CD8-positive, alpha-beta T cell (primary cell): ENCODE measurements at places on chromosomes 12 and 14.
A peak's percentile ranks its signal among the peaks of the same experiment; 100 is the strongest.

DNA sequence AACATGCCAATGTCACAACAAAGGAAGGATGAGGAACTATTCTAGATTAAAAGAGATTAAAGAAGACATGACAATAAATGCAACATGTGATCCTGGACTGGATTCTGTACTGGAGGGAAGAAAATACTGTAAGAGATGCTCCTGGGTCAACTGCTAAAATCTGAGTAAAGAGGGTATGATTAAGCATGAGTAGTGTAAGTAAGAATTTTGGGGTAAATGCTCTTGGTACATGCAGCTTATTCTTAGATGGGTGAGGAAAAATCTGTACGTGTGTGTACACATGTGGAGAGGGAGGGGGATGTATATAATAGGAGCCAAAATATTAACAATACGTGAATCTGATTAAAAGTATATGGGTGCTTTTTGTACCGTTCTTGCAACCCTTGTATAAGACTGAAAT lies 66.0 kb downstream of the CDC42BPB start:
- no peak for DNase-seq

GRCh38 chr14:71060274-71060673 lies 153.0 kb downstream of the PCNX1 start:
- DNase-seq = no peak

- no peak for DNase-seq
Observed at GRCh38 chr14:55832122-55832911, 252.3 kb downstream of the KTN1 start.

- no peak for DNase-seq
Observed at GRCh38 chr12:117202033-117202432, 11.8 kb upstream of the FBXO21 start.

- no peak for DNase-seq
Observed at GRCh38 chr12:91562476-91562875, 379.9 kb upstream of the DCN start.

DNA sequence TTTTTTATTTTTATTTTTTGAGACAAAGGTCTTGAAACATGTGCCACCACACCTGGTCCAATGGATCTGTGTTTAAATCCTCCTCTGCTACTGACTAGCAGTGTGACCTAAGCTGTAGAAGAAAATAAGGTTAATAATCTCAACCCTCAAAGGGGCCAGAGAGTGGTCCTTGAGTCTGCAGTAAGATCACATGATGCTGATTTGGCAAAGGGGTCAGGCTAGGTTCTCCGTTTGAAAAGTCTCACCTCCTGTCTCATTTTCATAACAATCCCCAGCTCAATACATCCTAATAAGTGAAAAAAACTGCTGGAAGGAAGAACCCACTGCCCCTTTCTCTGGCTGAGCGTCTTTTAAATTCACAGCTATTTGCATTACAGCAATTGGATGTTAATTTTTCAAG lies 8.0 kb upstream of the TEP1 start:
- no peak for DNase-seq

GRCh38 chr14:86654558-86655184 lies 1124.7 kb downstream of the FLRT2 start:
- DNase-seq = peak; percentile 31

DNA sequence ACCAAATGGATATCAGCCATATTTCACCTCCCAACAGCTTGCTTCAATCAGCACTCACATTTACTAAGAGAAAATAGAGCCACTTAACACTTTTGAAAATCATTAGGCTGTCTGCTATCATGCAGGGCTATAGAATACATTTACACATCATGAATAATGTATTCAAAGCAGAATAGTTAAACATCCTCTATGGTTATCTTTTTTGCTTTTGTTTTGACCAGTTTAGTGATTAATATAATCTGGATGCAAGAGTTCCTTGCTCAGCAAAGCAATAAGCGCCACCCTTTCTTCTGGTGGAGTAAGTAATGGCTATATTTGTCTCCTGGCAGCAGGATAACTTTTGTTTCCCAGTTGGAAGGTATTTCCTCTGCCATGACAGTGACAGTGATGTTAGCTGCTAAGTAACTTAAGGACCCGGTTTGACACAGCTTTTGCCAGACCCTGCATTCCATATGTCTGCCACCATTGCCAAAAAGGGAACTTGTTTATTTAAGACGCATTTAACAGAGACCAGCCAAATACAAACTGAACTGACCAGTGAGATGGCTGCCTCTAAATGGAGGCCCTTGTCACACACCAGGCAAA lies 70.3 kb upstream of the NR2C1 start:
- no peak for DNase-seq

DNA sequence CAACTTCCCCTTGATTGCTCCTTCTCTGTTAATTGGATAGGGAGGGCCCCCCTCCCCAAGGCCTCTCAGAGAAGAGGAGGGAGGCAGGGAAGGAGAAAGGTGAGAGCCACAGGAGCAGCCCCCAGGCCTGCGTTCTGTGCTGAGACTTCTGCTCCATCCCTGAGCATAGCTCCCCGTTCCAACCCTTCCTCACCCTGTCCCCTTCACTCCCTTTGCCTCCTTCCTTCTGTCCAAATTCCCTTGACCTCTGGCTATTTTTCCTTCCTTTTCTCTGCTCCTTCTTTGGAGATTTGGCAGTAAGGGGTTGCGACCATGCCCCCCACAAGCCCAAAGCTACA lies 788 bp upstream of the ASIC1 start:
- no peak for DNase-seq

GRCh38 chr12:15497671-15498292 lies 175.5 kb downstream of the PTPRO start:
- no peak for DNase-seq

GRCh38 chr12:103308396-103308795 lies 187.4 kb downstream of the C12orf42 start:
- no peak for DNase-seq

DNA sequence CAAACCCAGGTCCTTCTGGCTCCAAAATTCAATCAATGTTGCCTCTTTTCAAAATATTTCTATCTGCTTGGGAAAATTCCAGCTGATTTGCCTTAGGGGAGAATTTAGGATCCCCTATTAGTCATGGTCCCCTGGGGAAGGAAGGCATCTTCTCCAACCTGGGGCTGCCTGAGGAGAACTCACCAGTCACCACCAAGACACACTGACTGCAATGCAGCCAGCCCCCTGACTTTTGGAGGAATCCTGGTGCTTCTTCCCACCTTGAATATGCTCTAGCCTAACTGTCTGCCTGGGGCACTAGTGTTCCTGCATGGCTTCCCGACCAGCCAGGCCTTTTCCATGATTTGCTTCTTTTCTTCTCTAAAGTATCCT lies 71.8 kb upstream of the BCL2L14 start:
- no peak for DNase-seq

DNA sequence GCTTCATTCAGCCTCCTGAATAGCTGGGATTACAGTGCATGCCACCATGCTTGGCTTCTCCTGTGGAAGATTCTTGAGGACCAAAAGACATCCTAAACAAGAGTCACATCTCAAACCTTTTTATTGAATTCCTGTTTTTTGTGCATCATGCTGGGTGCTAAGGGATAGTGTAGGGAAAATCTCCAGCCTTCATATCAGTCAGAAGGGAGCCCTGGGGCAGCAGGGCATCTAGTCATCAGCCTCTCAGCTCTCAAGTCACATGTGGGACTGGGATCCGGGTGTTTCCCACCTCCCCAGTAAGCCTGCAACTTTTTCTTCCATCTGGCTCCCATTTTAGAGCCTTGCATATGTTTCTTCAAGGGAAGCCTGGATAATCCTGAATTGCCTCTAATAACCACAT lies 25.1 kb upstream of the OASL start:
- DNase-seq = no peak

GRCh38 chr12:42119085-42119633 lies 25.5 kb downstream of the GXYLT1 start:
- DNase-seq = no peak

- DNase-seq = no peak
Observed at GRCh38 chr14:70013271-70013873, 134.2 kb downstream of the SMOC1 start.

- no peak for DNase-seq
Observed at GRCh38 chr12:59036973-59037762, 116.9 kb upstream of the LRIG3 start.

GRCh38 chr14:19771895-19772430 lies 1.3 kb upstream of the OR4M1 start:
- no peak for DNase-seq

DNA sequence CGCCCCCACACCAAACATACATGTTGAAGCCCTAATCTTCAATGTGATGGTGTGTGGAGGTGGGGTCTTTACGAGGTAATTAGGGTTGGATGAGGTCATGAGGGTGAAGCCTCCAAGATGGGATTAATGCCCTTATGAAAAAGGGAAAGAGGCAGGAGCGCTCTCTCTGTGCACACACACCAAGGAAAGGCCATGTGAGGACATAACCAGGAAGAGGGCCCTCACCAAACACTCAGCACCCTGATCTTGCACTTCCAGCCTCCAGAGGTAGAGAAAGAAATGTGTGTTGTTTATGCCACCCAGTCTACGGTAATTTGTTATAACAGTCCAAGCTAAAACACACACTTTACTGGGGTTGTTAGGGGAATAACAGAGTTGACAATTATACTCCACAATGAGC lies 14.6 kb upstream of the PITPNM2 start:
- DNase-seq = no peak

GRCh38 chr12:4356041-4356327 lies 23.5 kb downstream of the FGF23 start:
- peak; percentile 45 for DNase-seq

- no peak for DNase-seq
Observed at GRCh38 chr12:26402648-26403047, 207.3 kb downstream of the SSPN start.

GRCh38 chr12:57881475-57881874 lies 34.9 kb upstream of the CTDSP2 start:
- DNase-seq = no peak

GRCh38 chr14:99148131-99148530 lies 123.9 kb downstream of the BCL11B start:
- DNase-seq = no peak

- DNase-seq = no peak
Observed at GRCh38 chr12:132275110-132275531, 54.3 kb downstream of the GALNT9 start.

DNA sequence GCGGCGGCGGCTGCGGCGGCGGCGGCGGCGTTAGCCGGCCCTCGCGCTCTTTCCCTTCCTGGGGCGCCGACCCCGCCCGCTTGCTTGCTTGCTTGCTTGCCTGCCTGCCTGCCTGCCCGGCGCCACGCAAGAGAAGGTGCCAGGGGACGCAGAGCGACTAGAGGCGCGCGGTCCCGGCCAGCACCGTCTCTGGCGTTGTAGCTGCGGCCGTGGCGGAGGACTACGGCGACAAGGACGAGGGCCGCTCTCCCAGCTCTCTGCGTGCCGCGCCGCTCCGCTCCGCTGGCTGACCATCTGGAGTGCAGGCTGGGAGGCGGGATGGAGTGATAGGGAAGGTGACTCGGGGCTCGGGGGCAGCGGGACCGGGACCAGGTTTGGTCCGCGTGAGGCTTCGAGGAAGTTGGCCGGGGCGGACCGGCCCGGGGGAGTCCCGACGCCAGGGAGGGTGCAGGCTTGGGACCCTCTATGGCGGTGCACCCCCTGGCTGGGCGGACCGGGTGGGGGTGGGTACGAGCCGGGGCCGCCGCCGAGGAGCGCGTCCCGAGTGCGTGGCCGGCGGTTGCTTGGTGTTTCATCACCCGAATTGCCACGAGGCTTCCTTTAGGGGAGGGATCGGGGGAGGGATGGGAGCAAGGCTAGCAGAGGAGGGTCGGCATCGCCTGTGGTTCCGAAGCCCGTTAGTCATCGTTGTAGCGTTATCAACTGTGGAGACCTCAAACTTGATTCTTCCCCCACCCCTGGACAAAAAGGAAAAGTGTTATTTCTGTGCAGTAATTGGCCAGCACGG lies 471 bp downstream of the XPOT start:
- DNase-seq = peak; percentile 63

DNA sequence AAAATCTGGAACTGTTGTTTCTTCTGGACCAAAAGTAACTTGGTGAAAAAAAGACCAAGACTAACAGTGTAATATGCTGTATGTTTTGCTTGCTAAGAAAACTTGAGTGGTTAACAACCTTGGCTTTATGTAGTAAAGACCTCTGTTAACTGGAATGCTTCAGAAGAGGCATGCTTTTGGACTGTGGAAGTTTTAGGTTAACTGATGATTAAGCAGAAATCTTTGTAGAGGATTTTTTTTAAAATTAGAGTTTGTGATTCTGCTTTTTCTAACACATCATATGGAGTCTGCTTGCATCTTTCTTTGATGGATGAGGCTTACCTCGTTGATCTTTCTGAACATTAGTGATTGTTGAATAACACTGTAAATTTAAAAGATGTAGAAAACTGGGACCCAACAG lies 17.5 kb downstream of the PELI2 start:
- DNase-seq = no peak

DNA sequence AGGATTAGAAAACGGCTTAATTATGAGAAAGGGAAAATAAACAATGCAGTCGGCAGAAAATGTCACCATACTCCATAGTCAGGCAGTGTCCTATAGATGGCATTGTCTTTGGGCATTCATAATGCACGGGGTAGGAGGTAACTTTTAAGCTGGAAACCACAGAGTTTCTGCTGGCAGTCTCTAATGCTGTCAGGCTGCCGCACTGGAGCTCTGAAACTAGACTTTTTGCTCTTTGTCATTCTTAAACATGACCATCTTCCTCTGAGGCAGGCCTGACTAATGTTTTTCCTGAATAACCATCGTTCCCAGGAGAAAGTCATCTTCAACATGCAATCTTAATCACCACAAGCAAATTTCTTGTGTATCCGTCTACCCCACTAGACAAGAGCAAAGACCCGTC lies 108.8 kb downstream of the ETNK1 start:
- DNase-seq = no peak

DNA sequence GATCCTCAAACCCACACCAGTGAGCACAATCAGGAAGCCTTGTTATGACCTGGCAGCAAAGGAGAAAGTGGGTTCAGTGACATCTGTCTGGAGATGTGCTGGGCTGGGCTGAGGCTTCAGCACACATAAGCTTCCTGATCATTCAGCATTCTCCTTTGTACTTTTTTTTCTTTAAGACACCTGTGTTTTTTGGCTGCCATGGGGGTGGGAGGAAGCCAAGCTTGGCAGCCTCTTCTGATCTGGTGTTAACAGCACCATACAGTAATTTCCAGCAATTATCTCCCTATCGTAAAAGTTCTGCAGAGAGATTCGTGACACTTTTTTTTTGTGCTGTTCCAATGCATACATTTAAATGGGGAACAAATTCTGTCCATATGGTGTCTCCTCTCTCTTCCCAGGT lies 38.9 kb upstream of the RASSF3 start:
- DNase-seq = no peak

GRCh38 chr14:73233564-73233963 lies 3.7 kb upstream of the PAPLN start:
- DNase-seq = no peak

GRCh38 chr14:32400480-32400879 lies 71.4 kb downstream of the AKAP6 start:
- no peak for DNase-seq

GRCh38 chr12:32450363-32450762 lies 51.0 kb downstream of the FGD4 start:
- DNase-seq = no peak
